ENCODE measurements at places on chromosomes 12 and 14.

DNA sequence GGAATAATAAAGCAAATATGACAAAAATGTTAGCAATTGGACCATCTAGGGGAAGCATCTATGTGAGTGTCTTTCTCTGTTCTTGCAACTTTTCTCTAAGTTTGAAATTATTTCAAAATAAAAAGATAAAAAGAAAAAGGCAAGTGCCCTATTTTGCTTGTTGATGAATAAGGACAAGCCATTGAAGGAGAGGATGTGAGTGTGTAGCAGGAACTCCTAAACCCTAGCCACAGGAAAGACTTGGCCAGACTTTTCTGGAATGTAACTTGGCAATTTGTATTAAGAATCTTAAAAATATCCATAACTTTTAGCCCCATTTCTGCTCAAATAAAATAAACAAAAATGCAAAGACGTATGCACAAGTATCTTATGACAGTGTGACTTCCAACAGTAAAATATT, 279.4 kb downstream of the CACNA1C start:
- peak; percentile 20 for DNase-seq

GRCh38 chr12:130137040-130138018, 24.9 kb upstream of the FZD10 start:
- no peak for DNase-seq

GRCh38 chr12:27781680-27782079, 1.6 kb upstream of the MANSC4 start:
- no peak for DNase-seq

GRCh38 chr14:63345826-63346225, 27.1 kb upstream of the GPHB5 start:
- no peak for DNase-seq

DNA sequence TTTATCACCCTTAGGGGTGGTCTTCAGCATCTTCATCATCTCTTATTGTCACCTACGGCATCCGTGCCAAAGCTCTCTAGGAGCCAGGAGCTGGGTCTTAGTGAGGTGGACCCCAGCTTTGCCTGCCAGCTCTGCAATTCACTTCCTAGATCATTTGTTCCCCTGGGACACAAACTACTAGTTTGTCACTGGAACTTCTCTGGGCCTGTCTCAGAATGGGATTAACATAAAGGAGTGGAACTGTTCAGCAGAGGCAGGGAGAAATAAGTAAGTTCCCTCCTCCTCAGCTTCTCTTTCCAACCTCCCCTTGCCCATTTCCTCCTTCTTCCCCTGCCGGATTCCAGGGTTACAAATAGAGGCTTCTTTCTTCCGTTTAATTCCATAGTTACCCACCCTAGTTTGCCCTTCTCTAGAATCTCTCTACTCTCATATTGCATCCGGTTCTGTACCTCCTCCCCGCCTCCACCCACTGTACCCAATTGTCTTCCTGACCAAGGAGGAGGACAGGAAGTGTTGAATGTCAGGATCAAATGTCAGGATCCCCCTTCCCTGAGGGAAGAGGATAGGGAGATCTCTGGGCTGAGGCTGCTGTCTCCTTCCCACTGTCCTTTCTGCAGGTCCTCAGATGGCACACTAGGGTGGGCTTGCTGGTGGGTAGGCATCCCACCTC, 25.0 kb downstream of the LARP4 start:
- no peak for DNase-seq

DNA sequence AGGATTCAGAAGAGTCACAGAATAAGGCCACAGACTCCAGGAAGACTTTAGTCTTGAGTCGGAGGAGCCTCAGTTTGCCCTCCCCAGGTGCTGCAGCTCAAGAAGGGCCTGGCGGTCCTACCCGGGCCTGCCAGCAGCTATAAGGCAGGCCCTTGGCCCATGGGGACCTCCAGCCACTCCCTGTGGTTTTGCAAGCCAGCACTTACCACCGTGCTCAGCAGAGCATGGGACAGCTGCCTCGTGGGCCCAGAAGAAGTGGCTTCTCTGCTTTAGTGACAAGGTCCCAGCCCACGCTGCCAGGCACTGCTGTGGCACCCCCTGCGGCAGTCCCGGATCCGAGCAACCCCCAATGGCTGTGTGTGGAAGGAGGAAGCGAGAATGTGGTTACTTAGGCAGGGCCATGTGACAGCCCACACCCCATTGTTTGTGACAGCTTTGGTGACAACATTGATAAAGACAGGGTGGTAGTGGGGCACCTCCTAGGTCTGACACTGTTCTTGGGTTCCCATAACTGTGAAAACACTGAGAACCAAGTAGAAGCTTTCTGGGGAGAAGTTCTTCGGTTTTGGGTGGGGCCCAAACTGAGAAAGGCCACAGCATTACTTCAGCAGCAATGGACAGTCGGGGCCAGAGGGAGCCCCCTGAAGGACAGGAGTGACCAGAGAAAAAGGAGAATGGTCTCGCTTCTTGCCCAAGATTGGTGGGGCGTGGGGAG, at the start of gene SELPLG:
SELPLG (minus strand) TSS at position 361 of the 715 bp plus-strand sequence. CDS start 9,587 bp downstream, outside the sequence.
- no peak for DNase-seq

DNA sequence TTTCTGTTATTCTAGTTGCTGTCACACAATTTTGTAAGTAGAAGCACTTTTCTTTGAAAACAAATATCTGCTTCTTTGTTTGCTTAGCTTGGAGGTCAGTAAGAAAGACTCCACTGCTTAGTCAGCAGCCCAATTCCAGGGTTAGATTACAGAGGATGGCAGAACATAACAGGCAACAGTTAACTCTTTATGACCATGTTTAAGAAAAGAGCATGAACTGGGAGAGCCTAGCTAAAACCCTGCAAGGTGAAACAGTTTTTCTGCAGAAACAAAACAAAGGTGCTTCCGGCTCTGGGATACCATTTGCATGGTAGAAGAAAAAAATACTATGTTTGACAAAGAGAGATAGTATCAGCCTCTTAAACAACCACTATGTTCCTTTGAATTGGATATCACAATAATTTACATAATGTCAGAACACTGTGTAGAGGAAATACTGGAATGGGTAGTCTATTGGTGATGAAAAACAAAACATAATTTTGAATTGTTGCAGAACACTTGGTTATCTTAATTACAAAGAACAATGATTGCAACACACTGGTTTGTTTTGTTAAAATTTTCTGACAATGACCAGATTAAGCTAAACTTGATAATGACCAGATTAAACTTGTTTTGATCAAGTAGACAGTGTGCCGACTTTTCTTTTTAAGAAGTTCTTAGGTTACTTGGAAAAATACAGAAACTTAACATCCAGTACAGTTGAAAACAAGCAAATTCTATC, 22.4 kb upstream of the PPM1H start:
- no peak for DNase-seq

- DNase-seq = peak; percentile 91
Measured at GRCh38 chr12:75908961-75909605, 122.5 kb downstream of the PHLDA1 start.

GRCh38 chr12:92502417-92503028, 200.3 kb upstream of the PLEKHG7 start:
- DNase-seq = no peak

DNA sequence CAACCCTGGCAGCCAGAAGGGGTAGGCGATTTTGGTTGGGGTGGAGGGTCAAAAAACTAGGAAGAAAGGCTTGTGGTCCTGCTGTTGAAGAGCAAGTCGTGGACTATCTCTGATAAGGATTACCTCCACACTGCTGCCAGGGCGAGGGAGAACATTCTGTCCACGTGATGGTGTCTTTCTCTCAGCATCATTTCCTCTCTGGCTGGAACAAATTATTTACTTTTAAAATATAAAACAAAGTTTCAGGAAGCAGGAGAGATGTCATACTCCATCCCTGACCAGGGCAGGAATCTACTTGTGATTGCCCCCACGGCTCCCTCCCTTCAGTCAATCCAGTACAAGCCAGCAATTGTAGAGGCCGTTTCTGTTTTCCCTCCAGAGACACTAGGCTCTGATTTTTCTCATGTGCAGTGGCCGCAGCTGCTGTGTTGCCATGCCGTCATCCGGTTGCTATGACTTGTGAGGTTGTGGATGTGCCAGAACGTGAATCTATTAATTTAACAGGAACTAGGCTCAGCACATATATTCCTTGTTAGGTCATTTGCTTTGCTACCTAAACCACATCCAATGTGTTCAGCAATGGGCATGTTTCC, 61.5 kb upstream of the PTGR2 start:
- DNase-seq = peak; percentile 91

GRCh38 chr14:65847075-65847847, 434.7 kb downstream of the FUT8 start:
- no peak for DNase-seq

- DNase-seq = no peak
Measured at GRCh38 chr14:104212206-104213095, 74.1 kb downstream of the KIF26A start.

DNA sequence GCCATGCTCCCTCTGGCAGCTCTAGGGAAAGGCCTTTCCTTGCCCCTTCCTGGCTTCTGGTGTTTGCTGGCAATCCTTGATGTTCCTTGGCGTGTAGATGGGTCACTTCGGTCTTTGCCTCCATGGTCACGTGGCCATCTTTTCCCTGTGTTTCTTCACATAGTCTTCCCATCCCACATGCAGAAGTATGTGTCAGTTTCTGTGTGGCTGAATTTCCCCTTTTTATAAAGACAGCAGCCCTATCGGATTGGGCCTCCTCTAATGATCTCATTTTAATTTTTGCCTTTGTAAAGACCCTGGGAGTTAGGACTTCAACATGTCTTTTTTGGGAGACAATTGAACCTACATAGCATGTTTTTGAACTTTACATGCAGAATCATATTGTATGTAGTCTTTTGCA, 107.2 kb upstream of the FGD4 start:
- no peak for DNase-seq

DNA sequence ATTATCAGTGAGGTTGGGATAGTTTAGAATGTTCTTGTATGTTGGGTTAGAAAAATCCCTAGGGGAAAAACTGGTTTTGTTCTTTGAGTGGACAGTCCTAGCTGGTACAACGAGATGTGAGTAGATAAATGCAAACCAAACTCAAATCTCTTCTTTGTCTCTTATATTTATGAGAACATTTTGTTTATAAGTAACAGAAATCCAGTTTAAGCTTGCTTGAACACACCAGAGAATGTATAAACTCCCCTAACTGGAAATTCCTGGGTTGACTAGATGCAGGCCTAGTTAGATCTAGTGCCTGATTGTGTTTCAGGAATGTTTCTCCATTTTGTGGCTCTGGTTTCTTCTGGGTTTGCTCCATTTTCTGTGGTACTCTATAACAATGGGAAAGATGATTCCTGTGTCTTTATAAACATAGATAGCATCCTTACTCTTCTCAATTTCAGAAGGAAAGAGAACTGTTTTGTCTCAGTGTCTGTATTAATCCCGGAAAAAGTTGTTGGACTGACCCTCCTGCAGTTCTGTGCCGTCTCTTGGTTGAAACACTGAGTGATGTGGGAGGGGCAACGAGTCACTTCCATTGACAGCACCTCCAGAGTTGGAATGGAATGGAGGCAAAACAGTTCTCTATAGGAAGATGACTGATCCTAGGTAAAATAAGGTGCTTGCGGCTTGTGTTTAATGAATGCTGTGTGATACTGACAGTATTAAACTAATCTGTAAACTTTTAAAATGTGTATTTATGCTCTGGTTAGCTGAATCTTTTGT, 244.8 kb downstream of the TMTC2 start:
- no peak for DNase-seq

DNA sequence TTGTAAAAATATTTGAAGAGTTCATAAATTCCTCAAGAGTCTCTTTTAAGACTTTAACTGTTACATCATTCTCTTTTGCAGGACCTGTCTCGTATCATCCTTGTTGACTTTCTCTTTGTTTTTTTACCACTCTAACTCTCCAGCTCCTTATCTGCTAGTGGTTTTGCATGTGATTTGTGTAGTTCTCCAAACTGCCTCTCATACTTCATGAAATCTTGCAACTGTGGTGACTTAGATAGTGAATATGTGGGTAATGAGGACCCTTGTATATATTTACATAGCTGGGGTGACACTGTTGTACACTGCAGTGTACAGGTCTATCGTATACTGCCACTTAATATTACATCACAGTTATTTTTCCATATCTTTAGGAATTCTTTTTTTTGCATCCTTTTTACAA, 40.2 kb upstream of the EMP1 start:
- no peak for DNase-seq

- no peak for DNase-seq
Measured at GRCh38 chr14:97848317-97848980, 1051.3 kb downstream of the VRK1 start.

GRCh38 chr14:102318781-102319276, 717 bp upstream of the ZNF839 start:
- no peak for DNase-seq

- no peak for DNase-seq
Measured at GRCh38 chr14:72996916-72997315, 30.0 kb downstream of the ZFYVE1 start.

- DNase-seq = no peak
Measured at GRCh38 chr12:31928246-31929026, 30.8 kb upstream of the RESF1 start.

- no peak for DNase-seq
Measured at GRCh38 chr12:25780771-25781170, 177.7 kb upstream of the RASSF8 start.

DNA sequence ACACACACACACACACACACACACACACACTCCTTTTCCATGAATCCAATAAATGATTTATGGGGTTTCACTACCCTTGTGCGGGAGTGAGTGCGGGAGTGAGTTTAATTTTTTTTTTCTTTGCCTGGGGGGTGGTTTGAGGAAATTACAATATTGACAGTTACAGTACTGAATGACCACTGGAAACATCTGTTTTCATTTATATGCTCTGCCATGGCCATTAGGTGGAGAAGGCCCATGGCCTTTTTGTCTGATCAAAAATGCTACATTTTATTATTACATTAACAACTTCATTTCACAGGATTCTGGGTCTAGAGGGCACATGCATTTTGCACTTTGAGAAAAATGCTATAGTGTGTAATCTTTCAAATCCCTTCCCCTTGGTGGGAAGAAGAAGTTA, 5.9 kb downstream of the TBX3 start:
- no peak for DNase-seq

- no peak for DNase-seq
Measured at GRCh38 chr12:70367258-70368141, 1.4 kb downstream of the KCNMB4 start.

DNA sequence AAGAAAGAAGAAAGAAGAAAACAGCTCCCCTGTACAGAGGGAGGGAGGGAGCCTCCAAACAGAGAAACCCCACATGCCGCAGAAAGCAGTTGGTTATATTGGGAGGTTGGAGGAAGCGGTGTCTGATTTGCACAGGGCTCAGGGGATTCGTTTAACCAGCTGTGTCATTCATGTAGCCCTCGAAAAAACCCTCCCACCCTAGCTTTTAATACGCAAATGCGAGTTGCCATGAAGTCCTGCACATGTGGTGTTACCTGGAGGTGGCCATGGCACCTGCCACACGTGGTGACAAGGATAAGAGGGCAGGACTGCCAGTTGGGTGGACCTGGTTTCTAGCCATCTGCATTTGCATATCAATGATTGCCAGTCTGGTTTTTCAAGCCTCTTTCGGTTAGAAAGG, 40.9 kb downstream of the TMEM30B start:
- no peak for DNase-seq

- DNase-seq = no peak
Measured at GRCh38 chr12:65121956-65122469, 908 bp upstream of the WIF1 start.

GRCh38 chr14:104865631-104866441, 768 bp downstream of the CEP170B start:
- peak; percentile 70 for DNase-seq
